ENCODE measurements at places on chromosomes 16 and 17.

- no peak for DNase-seq
Measured at GRCh38 chr16:67013233-67013822, 15.6 kb upstream of the CBFB start.

- DNase-seq = no peak
Measured at GRCh38 chr16:73414638-73415037, 366.7 kb upstream of the ZFHX3 start.

DNA sequence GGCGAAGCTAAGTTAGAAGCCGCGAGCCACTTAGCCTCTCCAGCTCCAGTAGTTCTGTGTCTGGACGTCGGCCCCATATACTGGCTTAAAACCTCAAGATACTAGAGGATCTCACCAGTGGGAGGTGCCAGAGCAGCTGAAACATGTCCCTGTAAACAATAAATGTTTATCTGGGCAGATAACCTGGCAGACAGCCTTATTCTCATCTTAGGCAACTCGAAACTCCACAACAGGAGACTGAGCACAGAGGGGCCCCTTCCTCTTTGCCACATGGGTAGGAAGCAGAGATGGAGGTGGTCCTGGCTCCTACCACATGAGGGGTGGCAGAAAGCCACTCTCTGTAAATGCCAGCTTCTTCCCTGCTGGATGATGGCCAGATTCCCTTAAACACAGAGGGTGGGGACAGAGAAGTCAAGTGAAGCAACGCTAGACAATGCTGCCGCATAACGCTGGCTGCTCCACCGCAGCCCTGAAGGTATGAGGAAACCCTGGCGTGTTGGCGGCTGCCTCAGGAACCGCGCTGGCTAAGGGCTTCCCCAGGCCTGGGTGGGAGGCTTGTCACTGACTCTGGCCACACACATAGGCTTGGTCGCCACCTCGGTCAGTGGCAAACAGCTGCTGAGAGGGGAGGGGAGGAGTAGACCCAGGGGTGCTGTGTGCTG is 67.9 kb downstream of the HIC1 start:
- no peak for DNase-seq

- no peak for DNase-seq
Measured at GRCh38 chr17:59558039-59558438, 7.4 kb upstream of the DHX40 start.

DNA sequence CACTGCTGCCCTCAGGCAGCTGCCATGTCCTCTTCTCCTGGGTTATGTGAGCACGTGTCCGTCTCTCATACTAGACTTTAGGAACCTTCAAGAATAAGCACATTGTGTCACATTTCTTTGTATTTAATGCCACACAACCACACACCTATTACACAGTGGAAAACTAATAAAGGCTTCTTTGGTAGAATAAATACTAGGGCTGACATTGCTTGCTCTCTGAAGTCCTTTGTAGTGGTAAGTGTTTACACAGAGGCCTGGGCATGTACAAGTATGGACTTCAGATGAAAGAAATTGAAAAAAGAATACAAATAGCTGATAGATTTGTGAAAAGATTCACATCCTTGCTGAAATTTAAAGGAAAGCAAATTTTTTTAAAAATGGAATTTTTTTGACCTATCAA is 188.1 kb upstream of the CCL2 start:
- no peak for DNase-seq

DNA sequence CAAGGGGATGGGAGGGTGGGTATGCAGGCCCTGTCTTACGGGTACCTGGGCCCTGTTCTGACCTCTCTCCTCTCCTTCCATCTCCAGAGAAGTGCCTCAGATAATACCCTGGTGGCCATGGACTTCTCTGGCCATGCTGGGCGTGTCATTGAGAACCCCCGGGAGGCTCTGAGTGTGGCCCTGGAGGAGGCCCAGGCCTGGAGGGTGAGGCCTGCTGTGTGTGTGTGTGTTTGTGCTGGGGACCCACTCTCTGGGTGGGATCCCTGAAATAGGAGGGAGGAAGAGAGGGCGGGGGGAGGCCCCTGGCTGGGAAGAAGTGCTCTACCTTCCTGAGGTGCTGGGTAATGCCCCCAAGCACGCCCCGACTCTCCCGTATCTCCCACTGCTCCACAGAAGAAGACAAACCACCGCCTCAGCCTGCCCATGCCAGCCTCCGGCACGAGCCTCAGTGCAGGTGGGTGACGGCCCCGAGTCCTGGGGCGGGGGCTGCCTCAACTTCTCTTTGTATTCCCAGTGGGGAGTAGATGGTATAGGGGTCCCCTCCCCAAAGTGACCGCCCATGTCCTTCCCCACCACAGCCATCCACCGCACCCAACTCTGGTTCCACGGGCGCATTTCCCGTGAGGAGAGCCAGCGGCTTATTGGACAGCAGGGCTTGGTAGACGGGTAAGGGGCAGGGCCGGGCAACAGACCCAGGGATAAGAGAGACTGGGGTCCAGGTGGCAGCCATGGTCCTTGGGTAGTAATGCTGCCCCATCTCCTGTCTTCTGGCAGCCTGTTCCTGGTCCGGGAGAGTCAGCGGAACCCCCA is 7.8 kb downstream of the GRB7 start:
- no peak for DNase-seq

GRCh38 chr16:3074860-3075522 is 9.6 kb downstream of the IL32 start:
- DNase-seq = peak; percentile 77

- no peak for DNase-seq
Measured at GRCh38 chr17:50064253-50065001, 8.5 kb downstream of the ITGA3 start.

- no peak for DNase-seq
Measured at GRCh38 chr17:45288825-45289224, 26.9 kb upstream of the SPATA32 start.

DNA sequence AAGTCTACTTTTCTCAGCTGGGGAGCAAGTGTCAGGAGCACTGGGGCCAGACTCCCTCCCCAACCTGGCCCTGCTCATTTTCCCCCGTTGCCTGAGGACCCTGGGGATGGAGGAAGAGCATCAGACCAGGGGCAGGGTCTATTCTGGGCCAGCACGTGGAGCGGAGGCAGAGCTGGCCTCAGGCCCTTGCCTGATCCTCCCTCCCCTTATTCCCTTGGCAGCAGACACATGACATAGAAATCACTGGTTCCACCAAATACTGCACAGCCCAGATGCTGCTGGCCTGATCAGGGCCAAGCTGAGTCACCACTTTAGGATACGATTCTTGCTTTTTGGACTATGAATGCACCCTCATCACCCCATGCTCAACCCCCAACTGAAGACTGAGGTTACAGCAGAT is 15.8 kb upstream of the AGRP start:
- no peak for DNase-seq

- no peak for DNase-seq
Measured at GRCh38 chr16:9670033-9670432, 512.2 kb downstream of the GRIN2A start.

- no peak for DNase-seq
Measured at GRCh38 chr16:2840914-2841313, 10.8 kb downstream of the ZG16B start.

- no peak for DNase-seq
Measured at GRCh38 chr17:72931635-72932034, 160.9 kb downstream of the SLC39A11 start.

DNA sequence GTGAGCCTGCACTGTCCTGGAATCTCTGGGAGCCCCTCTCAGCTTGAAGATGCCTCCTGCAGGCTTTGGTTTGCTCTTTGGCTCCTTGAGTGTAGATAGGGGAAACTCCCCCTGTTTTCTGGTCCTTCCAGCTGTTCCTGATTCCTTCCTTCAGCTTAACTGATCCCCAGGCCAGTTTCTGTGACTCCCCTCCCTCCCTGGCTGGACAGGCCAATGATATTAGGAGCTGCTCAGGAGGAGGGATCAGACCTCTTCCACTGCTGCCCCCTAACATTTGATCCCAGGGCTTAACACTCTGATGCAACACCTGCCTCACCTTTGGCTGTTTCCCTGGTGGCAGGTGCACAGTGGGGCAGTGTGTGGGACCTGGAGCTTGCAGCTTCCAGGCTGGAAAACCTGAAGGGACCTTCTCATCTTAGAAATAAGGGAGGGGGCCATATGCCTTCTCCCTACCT is at the start of gene TAC4:
TAC4 (minus strand) TSS at position 51 of the 455 bp plus-strand sequence. CDS start 52 bp downstream, outside the sequence.
- DNase-seq = no peak
